ENCODE measurements at places on chromosomes 4 and X. TPM values are rescaled to one million over a fixed set of nuclear protein-coding genes. Genes with fewer than 3 reads are reported as not detected.
A peak's percentile ranks its signal among the peaks of the same experiment; 100 is the strongest.

The SPANXA1 gene
- total RNA-seq = not detected

DNA sequence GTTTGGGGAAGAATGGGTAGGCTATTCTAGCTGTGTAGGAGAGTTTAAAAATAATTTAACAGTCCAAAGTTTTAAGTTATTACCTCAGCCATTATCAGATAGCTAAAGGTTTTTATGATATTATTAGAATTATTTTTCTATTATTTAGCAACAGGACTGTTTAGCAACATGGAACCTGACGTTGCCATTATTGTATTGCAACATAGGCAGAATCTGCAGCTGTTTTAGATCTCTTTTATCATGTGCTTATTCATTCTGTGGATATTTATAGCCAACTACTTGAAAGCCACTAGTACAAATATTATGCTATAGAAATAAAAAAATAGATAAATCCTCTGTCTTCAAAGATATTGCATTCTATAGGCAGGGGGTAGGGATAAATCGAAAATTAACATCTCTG lies 382.0 kb upstream of the TRAM1L1 start:
- no peak for DNase-seq

GRCh38 chrX:22666441-22666840 lies 333.3 kb upstream of the DDX53 start:
- peak; percentile 16 for DNase-seq

GRCh38 chr4:88360791-88361190 lies 17.9 kb upstream of the HERC6 start:
- no peak for DNase-seq

GRCh38 chr4:103915224-103915869 lies 195.6 kb upstream of the TACR3 start:
- DNase-seq = peak; percentile 31

- no peak for DNase-seq
These were observed 203.6 kb upstream of the AGTR2 start for GRCh38 chrX:115966920-115967319.

Measured in hepatocyte (in vitro differentiated cells).